Spinal cord (tissue), 10 donors: ENCODE measurements at places on chromosomes 3 and 15.

DNA sequence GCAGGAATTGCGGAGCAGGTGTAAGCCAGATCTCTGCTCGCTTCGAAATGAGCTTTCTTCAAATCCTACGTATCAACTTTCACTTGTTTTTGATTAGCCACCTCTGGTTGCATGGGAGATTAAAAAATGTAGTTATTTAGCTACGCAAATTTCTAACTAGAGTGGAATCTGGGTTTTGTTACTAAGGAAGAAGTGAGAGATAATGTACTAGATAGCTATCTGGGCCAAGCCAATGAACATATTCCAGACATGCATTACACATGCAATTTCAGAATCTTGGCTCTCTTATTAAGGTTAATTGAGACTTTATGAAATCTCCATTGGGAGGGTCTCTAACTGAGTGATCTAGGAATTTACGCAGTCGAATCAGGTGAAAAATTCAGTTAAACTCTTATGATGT is 765.7 kb downstream of the DIPK2A start:
- no peak for DNase-seq

DNA sequence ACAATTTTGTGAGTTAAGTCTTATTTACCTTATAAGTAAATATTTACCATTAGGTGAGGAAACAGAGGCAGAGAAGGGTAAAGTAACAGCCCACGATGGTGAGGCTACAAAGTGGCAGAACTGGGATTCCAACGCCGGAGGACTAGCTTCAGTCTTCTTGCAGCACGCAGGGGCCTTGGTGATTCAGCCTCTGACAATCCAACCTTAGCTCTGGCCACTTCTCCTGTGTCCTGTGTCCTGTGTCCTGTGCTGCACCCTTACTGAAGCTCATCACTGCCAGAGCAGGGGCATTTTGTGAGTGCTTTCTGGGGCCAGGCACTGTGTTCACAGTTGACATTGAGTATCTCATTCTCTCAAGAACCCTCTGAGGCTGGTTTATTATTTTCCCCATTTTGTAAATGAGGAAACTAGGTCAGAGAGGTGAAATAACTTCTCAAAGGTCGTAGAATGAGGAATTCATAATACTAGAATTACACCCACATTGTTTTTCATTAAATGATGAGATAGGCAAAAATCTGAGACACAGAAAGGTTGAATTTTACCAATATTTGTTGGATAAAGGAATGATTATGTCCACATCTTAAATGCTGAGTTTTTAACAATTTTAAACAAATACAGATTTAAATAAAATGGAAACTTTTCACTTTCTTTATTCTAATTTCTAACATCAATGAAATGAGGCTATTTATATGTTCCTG is 215.9 kb downstream of the BBX start:
- no peak for DNase-seq

- no peak for DNase-seq
These were observed 76.5 kb downstream of the MYO1E start for GRCh38 chr15:59296181-59296617.

DNA sequence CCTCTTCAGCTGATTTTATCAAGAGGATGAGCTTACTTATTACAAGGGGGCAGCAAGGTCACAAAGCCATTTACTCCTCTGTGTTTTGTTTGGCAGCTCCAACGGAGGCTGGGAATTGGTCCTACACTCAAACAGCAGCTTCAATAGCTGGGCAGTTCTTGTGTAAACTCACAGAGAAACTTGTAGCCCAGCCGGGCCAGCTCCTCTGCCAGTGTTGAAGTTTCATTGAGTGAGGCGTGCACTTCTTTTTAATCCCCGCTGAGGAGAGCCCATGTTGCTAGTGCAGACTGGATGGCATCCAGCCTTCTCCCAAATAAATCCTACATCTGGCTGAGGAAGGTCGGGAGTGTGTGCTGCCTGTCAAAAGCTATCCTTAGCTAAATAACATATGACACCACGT is 59.5 kb downstream of the BFSP2 start:
- no peak for DNase-seq

GRCh38 chr3:145209561-145209960 is 951.4 kb downstream of the PLOD2 start:
- no peak for DNase-seq

GRCh38 chr15:55574096-55574495 is 14.0 kb downstream of the PYGO1 start:
- no peak for DNase-seq

DNA sequence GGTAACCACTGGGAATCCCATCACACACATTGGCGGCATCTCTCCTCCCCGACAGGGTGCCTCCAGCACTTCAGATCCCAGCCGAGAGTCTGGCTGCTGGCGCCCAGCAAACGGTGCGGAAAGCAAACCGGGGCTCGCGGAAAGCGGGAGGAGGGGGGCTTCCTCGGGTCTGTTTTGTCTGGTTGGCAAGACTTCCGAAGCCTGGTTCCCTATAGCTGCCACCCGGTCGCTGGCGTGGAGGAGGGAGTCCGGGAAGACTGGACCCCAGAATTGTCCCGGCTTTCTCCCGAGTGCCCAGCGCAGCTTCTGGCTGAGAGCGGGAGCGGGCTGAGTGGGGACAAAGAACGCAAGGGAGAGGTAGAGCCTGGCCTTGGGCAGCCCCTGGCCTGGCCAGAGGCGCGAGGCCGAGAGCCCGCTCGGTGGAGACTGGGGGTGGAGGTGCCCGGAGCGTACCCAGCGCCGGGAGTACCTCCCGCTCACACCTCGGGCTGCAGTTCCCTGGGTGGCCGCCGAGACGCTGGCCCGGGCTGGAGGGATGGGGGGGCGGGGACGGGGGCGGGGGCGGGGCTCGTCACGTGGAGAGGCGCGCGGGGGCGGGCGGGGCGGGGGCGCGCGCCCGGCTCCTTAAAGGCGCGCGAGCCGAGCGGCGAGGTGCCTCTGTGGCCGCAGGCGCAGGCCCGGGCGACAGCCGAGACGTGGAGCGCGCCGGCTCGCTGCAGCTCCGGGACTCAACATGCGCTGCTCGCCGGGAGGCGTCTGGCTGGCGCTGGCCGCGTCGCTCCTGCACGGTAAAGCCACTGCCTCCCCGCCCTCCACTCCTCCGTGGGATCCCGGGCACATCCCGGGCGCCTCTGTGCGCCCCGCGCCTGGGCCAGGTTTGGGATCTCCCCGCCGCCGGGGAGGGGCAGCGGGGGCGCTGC is at the start of gene CHRNA7:
CHRNA7 (plus strand) TSS at position 654 of the 920 bp plus-strand sequence; CDS start at position 734, 80 bp downstream.
- DNase-seq = peak; percentile 47

GRCh38 chr3:116445990-116446389 is 703 bp upstream of the LSAMP start:
- DNase-seq = no peak

DNA sequence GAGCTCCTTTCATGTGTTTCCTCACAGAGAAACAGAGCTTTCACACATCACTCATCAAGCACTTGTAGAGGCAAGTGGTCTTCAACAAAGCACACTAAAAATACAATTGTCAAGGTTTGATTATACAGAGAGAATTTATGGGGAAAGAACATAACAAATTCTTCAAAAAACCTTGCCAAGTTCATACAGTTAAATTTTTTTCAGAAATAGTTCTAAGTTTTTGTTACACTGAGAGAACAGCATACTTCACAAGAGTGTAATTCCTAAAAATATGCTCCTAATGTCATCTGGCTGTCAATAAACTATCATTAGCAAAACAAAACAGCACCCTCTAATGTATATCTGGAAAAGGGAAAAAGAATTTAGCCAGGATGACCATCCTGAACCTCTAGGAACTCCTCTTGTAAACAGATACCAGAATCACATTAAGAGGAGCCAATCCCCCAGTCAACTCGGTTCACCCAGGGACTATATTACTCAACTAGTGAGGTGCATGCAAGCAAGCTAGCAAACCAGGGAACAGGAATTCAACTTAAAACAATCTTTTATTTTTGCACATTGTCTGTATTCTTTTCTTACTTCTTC is 63.3 kb downstream of the RAD18 start:
- DNase-seq = no peak

- peak; percentile 38 for DNase-seq
These were observed 52.5 kb downstream of the CYP11A1 start for GRCh38 chr15:74314795-74315438.

- no peak for DNase-seq
These were observed 90.0 kb upstream of the ANKRD34C start for GRCh38 chr15:79192462-79193036.

- no peak for DNase-seq
These were observed 41.4 kb downstream of the SUMF1 start for GRCh38 chr3:4425707-4426106.

DNA sequence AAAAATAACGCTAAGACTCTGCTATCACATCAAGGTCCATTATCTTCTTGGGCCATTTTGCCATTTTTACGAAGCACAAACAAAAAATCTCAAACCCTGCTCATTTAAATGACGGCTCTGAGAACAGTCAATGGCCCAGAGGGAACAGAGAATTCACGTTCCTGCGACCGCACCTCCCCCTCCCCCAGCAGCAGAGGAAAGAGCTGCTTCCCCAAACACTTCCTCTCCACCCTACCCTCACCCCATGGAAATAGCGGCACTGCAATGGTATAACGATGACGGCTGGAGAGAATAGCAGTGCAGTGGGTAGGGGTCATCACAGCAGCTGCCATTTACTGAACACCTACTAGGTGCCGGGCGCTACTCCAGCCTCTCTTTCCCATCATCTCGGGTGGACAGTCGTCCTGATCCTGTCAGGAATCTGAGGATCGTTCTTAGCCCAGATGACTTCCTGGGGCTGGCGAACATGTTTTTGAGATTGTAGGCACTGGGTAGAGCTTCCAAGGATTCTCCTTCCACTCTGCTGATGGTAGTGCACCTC is 113.3 kb downstream of the IQSEC1 start:
- no peak for DNase-seq
